ENCODE measurements at places on chromosomes 1 and 21.
A peak's percentile ranks its signal among the peaks of the same experiment; 100 is the strongest.

DNA sequence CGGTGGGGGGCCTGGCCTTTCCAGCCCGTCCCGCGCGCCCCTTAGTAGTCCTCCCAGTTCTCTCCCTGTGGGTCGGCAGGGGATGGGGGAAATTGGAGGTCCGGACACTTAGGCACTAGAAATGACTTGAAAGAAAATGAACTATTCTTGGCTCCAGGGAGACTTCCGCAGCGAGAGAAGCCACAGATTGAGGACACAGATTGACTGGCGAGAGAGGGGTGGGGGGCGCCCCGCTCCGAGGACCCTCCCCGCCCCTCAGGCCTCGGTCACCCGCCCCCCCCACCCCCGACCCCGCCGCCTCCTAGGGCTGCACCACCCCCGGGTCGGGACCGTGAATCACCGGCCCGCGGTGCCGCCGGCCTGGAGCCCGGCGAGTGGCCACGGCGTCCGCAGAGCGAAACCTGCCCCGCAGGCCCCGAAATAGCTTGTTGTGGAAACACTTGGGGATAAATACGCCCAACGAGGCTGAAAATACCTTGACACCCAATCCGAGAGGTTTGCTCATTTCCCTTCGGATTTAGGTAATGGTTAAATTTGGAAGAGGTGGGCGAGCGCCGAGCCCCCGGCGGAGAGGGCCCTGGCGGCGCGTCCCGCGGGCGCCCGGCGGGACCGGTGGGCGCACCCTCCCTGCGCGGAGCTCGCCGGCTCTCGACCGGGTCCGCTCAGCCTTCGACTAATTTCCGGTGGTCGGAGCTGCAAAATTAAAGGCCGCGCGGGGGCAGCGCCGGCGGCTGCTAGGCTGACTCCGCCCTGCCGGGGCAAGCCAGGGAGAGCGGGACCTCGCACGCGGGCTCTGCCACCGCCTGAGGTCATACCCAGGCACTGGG lies at the start of gene GFI1:
TSS of gene GFI1 (minus strand) at position 675 of the 827 bp plus-strand sequence. CDS start 3,438 bp downstream, outside the sequence.
- DNase-seq: peak; percentile 30

GRCh38 chr1:42146626-42147320 lies 6.4 kb upstream of the GUCA2B start:
- peak; percentile 52 for DNase-seq

DNA sequence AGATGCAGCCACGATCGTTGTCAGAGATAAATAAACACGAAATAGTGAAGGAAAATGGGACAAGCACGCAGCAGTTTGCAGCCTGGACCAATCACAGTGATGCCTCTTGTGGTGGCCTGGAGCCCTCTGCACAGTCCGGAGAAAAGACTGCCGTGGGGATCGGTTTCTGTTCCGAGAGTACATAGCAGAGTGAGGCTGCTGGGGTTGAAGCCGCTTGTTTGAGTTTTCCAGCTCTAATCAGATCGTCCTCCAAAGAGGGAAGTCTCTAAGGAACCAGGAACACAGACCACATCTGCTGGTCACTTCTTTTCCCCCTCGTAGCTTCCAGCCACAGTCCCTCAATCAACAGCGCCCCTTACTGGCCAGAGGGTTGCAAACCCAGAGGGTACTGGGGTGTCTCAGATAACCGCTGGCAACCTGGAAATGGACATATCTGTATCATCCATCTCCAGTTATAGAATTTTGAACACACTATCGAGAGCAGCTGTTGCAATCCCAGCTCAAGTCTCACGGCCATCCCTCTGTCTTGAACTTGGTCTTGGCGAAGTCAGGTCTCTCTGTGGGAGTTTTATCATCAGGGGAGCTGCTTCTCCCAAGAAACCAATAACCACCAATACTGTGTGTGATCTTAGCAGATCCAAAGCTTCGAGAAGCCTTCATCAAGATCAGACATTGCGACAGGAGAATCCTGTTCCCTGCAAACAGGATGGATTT lies 57.4 kb downstream of the OLIG1 start:
- peak; percentile 25 for DNase-seq

GRCh38 chr1:232457595-232457994 lies 172.3 kb downstream of the SIPA1L2 start:
- no peak for DNase-seq

- no peak for DNase-seq
Measured at GRCh38 chr1:226737819-226738420, 1.2 kb downstream of the ITPKB start.

GRCh38 chr1:43367904-43368645 lies at the start of gene ELOVL1:
ELOVL1 (minus strand) TSS chr1:43368011; CDS start chr1:43365609, 2,402 bp downstream.
- DNase-seq: peak; percentile 56

GRCh38 chr1:206678490-206678889 lies 6.2 kb upstream of the MAPKAPK2 start:
- DNase-seq: no peak

GRCh38 chr21:36567216-36567885 lies 87.4 kb upstream of the CLDN14 start:
- no peak for DNase-seq

DNA sequence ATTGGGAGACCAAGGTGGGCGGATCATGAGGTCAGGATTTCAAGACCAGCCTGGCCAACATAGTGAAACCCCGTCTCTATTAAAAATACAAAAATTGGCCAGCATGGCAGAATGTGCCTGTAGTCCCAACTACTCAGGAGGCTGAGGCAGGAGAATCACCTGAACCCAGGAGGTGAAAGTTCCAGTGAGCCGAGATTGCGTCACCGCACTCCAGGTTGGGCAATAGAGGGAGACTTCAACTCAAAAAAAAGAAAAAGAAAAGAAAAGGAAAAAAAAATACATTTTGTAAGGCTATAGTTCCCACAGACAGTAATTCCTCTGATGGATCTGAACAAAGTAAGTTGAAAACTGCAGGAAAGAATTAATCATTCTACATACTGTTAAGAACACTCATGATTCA lies 48.1 kb upstream of the CD46 start:
- DNase-seq: no peak

- no peak for DNase-seq
Measured at GRCh38 chr1:222994511-222995235, 148.4 kb downstream of the TLR5 start.

- no peak for DNase-seq
Measured at GRCh38 chr1:228308628-228309325, 97.9 kb downstream of the TRIM11 start.

DNA sequence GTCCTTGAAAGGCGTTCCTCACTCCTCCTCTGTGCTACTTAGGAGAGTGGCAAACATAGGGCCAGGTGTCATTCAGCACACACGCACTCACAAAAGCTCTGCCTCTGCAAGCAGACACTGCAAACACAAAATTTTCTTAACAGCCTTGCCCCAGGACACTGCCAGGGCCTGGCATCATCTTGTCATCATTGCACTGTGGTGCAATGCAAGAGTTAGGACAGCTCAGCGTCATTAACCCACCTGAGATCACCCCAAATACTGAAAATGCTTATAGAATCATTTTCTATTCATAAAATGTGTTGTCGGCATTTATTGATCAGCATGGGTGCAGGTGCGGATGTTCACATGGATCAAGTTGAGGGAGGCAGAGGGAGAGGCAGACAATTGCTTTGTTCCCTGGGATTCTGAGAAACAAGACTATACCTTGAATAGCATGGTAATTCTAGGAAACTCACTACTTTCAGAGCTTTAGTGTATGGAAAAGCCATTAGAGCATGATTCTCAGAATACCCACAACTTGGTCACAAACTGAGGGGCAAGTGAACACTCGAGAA lies 3.0 kb downstream of the ADAM30 start:
- no peak for DNase-seq

- DNase-seq: no peak
Measured at GRCh38 chr21:33290441-33290840, 24.3 kb downstream of the IL10RB start.

DNA sequence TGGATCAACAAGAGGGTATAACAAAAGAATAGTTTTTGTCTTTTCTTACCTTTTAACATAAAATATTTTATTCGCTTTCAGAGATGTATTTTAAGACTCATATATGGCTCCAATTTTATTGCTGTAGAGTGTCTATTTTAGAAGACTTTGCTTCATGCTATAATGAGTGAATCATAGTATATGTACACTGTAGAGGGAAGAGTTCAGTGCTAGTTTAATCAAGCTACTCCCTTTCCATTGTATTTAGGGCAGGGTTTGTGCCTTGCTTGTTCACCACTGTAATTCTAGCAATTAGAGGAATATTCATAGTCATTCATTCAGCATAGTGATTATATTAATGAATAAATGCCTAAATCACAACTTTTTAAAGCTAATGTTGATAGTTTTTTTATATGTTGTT lies 78.8 kb downstream of the CEP350 start:
- DNase-seq: no peak

DNA sequence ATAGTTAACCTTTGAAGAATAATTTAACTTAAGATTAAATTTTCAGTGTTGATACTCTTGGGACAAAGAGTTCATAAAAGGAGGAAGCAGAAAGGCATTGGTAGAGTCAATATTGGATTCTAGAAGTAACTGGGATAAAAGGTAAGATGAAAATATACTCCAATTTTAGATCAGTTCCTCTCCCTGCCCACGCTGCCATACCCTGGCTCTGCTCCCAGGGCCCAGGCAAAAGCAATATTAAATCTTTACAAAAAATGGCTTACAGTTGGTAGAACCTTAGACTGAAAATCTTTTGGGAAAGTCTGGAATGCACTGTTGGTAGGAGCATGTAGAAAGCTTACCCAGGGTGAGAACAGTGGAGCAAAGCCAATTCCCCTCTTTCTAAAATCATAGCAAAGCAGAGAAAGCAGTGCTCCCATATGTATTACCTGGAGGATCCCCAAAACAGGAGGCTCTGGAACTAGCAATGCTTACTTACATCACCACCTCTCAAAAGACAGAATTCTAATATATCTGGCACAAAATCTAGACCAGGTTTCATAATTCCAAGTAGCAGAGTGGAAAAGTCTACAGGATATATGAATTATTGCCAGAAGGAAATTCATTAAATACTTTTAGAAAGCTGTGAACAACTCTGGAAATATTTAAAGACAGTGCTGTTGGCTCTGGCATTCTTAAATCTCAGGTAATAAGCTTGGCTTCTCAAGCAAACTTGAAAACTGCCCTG lies 24.5 kb downstream of the KIAA0319L start:
- DNase-seq: no peak

DNA sequence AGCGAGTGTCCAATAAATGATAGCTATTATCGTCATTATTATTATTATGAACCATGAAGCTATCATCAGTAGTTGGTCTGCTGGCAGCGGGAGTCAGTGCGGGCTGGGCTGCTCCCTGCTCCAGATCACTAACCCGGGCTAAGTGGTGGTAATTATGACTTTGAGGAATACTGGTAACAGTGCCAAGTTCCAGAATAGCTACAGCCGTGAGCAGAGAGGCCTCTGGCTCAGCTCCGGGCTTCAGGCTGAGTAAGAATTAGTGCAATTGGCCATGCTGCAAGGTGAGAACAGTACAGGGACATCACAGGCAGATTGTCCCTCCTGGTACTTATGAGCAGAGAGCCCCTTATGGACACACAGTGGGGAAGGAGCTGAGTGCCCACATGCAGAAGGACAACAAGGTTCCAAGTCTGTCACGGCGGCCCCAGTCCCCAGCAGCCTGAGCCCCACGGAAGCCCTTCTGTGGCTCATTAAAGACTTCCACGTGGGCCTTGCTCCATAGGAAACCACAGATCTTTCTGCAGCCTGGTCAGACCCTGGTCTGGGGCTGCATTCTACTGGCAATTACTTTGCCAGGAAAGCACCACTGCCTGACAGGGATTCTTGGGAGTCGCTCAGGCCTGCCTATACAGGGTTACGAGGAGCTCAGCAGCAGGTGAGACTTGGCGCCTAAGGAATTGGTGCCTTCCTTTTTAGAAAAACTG lies 235.1 kb downstream of the RRAGC start:
- DNase-seq: no peak

DNA sequence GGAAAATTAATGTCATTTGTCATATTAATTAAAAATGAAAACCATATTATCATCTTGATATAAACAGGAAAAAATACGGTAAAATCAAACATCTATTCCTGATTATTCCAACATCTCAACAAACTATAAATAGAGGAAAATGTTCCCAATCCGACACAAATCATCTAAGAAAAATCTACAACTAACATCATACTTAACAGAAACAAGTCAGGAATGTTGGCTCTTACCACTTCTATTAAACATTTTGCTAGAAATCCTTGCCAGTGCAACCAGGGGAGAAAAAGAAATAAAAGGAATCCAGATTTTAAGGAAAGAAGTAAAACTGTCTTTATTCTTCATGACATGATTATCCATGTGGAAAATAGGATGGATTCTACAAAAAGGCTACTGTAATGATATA lies 77.0 kb upstream of the IRF2BP2 start:
- DNase-seq: no peak

GRCh38 chr1:180911640-180912191 lies 981 bp upstream of the KIAA1614 start:
- no peak for DNase-seq

GRCh38 chr1:92832537-92833114 lies 786 bp downstream of the RPL5 start:
- DNase-seq: no peak

DNA sequence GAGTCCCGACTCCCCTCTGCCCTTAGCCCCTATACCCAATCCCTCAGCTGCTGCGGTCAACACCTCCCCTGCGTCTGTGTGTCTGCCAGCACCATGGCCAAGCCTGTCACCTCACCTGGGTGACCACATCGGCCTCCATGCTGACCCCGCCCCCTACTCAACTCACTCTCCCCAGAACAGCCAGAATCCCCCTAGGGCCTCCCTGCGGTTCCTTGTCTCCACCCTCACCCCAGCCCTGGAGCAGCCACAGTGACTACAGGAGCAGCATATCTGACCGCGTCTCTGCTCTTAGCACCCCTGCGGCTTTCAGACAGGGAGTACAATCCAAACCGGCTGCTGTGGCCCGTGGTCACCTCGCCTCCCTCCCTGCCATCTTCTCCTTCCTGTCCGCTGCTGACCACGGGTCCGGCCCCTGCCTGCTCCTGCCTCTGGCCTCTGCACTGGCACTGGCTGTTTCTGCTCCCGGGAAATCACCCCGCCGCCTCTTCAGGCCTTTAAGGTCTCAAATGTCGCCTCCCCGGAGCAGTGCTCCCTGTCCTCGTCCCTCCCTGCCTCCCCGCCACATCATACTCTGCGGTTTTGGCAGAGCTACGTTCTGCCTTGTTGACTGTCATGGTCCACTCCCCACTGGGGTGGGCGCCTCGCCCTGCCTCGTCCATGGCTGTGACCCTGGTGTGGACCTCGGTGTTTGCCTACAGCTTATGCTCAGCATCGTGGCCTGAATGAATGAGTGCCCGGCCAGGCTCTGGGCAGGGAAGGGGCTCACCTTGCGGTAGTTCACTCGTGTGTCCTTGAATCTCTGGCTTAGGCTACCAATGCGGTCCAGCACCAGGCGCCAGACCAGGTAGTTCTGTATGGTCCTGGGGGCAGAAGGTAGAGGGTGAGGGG lies 11.1 kb downstream of the PRXL2B start:
- DNase-seq: no peak
